ENCODE measurements at places on chromosomes 1 and 21. TPM values are rescaled to one million over a fixed set of nuclear protein-coding genes. Genes with fewer than 3 reads are reported as not detected.

- DNase-seq = no peak
Measured at GRCh38 chr1:85394130-85394529, 70.8 kb downstream of the DDAH1 start.

GRCh38 chr1:198725090-198725489 is 86.2 kb downstream of the PTPRC start:
- no peak for DNase-seq

DNA sequence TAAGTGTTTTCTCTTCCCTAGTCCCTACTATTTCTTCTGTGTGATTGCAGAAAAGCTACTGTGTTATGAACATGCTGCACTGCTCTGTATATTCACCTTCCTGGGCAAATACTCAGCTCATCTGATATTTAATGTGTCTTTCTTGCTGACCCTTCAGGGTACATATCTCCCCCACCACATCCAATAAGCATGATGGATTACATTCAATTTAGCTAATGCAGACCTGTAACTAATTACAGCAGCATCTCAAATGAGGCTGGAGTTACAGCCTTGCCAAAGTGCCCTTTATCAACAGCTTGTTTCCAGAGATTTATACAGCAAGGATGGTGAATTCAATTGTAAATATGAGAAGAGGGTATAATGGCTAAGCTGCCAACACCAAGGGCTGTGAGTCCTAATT is 144.0 kb downstream of the KCNH1 start:
- DNase-seq = no peak

- DNase-seq = no peak
Measured at GRCh38 chr1:66372522-66373101, 161.3 kb upstream of the SGIP1 start.

DNA sequence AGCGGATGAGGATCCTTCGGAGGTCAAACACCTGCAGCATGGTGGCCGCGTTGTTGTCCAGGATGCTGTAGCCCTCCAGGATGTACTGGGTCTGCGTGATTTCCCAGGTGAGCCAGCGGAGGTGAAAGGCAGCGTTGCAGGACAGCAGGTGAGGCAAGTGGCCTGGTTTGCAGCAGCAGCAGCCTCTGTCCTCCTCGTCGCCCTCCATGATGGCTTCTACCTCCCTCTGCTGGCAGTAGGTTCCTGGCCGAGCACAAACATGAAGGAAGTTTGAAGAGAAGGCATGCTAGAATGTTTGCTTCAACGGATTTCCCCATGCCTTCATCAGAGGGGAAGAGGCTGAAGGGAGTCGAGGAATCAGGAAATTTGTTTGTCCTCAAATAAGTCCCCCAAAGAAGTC is 74.7 kb downstream of the NTPCR start:
- DNase-seq = no peak

- DNase-seq = peak; percentile 75
Measured at GRCh38 chr1:99680270-99680669, 34.4 kb downstream of the PALMD start.

DNA sequence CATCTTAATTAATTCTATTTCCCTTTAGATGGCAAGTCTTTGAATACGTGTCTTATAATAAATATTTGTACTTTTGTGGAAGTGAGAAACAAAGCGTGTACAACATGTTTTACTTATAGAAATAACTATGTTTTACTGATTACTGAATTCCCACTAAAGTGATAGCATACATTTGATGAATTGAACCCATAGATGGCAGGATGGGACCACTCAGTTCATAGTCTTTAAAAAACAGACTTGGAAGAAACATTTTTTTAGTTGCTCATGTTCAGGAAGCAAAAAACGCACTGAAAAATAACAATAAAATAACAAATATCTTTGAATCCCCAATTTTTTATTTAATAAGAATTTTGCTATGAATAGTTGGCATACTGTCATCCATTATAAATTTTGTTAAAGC is 507.1 kb upstream of the ZRANB2 start:
- peak; percentile 57 for DNase-seq

DNA sequence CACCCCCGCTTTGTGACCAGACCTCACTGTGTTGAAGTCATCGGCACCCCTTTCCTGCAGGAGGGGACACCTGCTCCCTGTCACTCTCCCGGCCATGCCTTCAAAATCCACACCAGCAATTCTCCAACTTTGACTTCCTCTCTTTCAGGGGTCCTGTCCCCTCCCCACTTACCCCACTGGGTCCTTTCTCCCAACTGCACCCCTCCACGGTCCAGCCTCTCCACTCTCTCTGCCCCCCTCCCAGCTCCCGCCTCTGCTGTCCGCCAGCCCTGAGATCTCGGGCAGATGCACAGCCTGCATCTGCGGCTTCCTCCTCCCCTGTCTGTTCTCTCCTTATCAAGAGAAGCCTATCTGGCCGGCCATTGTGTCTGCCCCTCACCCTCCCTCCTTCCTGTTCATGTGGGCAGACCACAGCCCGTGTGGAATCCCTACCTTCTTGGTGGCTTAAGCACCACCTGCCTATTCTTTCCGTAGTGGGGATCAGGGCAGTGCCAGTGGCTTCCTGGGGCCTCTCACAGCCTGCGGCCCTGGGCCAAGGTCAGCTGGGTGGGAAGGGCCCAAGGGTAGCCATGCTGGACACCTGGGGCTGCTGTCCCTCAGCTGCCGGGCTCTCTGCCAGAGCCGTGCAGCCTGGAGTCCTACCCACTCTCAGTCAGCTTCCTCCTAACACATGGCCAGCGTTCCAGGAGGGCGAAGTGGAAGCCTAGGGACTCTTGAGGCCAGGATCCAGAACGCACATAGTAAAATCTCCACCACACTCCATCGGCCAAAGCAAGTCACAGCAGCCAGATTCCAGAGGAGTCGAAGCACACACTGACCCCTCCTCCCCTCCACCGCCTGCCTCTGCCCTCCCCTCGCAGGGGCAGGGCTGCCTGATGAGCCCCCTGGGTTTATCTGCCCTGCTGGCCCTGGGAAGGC is 5.1 kb upstream of the HES4 start:
- peak; percentile 28 for DNase-seq

DNA sequence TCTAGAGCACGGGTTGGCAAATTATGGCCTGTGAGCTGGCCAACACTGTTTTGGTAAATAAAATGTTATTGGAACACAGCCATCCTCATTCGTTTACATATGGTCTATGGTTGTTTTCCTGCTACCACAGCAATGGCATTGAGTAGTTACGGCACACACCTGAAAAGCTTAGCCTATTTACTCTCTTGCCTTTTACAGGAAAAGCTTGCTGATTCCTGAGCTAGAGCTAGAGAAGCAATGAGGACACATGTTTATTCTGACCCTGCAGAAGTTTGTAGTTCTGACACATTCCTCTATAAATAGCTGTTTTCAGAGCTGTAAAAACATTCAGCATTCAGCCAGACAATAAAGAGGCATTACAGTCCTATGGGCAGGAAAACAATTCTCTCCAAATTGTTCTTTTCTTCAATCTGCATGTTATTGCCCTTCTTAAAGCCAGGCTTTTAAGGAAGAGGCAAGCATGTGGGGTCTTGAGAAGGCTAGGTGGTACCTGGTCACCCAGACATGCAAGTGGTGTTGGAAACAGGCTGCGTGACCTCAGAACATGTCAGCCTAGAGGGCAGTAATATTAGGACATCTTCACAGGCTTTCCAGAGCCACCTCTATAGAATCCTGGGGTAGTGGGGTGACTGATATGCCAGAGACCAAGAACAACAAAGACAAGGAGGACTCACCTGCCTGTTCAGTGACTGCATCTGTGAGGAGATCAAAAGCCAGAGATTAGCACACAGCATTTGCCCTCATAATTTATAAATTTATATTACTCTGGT is 1.6 kb downstream of the FCRL2 start:
- no peak for DNase-seq

GRCh38 chr1:112337028-112337531 is 58.9 kb upstream of the CTTNBP2NL start:
- DNase-seq = peak; percentile 39

GRCh38 chr1:25356848-25357247 is 18.7 kb downstream of the TMEM50A start:
- DNase-seq = peak; percentile 12

DNA sequence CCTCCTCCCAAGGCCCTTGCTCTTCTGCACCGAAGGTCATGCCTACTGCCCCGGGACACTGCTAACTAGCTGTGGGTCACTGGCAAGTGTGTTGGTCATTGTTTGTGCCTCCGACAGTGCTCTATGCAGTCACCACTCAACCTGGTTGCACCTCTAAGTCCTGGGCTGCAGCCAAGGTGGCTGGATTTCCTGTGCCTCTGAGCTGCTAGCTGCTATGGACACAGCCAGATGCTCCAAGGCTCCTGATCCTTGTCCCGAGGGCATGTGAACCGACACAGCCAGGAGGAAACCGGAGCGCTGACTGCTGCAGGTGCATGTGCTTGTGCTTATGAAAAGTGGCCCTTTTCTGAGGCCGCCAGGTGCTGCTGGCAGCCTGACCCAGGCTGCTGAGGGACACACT is 14.7 kb upstream of the SPOCD1 start:
- no peak for DNase-seq

DNA sequence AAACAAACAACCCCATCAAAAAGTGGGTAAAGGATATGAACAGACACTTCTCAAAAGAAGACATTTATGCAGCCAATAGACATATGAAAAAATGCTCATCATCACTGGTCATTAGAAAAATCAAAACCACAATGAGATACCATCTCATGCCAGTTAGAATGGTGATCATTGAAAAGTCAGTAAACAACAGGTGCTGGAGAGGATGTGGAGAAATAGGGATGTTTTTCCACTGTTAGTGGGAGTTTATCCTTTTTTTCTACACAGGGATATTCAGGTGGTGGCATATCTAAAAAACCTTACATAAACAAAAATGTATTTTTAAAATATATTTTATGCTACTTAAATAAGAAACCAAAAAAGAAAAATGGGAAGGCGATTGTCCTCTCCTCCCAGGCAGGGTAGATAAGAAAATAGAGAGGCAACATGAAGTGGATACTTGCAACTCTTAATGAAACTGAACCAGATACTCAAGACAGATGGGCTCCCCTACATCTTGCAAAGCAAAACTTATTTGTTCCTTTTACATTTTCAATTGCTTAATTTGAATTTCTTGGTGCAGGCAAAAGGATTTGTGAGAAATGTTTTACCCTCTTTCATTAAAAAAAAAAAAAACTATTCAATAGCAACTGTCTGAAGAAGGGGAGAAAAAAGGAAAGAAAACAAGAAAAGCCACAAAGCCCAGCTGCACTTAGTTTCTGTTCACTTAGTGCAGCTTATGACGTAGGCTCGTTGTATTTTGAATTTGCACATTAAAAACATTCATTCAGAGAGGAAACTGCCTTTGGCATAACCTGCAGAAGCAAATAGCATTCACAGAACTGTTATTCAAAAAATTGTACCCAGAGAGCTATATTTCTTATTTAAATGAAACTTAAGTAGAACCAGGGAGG is 36.9 kb upstream of the RGS1 start:
- DNase-seq = peak; percentile 75

DNA sequence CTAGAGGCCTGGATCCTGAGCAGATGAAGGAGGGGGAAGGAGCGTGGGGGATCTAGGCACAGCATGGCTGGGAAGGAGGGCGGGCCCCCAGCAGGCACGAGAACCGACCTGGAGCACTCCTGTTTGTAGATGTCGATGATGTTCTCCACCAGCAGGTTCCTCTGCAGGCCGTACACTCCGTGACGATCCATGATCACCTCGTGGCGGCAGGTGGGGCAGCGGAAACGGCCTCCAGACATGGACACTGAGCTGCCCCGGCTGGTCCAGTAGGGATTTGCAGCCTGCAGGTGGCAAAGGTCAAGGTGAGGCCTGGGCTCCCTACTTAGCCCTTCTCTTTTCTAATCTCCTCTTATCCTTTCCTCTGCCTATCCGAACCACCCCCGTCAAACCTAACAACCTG is 1.3 kb downstream of the TRIM63 start:
- no peak for DNase-seq

GRCh38 chr1:10841118-10841517 is 44.7 kb upstream of the CASZ1 start:
- DNase-seq = no peak

- DNase-seq = no peak
Measured at GRCh38 chr1:217389895-217390294, 241.0 kb downstream of the GPATCH2 start.

DNA sequence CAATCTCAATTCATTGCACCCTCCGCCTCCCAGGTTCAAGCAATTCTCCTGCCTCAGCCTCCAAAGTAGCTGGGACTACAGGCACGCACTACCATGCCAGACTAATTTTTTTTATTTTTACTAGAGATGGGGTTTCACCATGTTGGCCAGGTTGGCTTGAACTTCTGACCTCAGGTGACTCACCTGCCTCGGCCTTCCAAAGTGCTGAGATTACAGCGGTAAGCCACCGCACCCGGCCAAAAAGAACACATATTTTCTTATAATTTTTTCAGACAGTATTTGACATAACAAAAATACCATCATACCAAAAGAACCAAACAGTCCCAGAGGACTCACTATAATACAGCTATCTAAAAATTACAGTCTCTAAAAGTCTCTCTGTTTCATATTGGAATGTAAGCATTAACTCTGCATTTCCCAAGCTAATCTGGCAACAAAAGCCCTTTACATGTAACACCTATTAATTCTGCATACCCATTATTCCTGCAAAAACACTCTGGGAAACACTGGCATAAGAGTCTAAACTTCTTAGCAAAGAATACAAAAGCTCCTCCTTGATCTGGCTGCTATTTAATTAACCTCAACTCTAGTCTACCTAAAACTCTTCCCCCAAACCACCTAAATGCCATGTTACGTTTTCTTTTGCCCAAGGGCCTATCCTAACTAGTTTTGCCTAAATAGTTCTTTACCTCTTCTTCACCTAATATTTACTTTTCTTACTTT is 26.9 kb downstream of the WDR26 start:
- no peak for DNase-seq

DNA sequence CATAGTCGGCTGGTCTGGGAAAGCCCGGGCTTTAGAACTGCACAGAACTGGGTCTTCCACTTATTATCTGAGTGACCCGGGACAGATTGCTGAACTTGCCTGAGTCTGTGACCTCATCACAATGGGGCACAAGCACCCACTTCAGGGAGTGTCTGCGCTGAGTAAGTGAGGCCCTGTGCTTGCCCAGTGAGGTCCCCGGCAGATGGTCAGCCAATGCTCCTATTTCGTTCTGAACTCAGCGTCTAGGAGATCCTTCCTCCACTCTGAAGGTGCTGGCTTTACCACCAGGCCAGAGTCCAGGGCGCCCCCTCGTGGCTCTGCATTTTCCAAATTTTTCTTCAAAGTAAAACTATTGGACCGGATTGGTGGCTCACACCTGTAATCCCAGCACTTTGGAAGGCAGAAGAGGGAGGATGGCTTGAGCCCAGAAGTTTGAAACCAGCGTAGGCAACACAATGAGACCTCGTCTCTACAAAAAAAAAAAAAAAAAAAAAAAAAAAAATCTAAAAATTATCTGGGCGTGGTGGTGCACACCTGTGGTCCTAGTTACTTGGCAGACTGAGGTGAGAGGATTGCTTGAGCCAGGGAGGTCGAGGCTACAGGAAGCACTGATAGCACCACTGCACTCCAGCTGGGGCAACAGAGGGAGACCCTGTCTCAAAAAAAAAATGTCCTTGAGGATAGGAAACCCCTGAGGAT is 61.7 kb downstream of the FCRL5 start:
- DNase-seq = peak; percentile 38

GRCh38 chr21:29186246-29186645 is 55.8 kb downstream of the MAP3K7CL start:
- DNase-seq = no peak

- DNase-seq = no peak
Measured at GRCh38 chr1:31208361-31208945, 31.2 kb downstream of the NKAIN1 start.

GRCh38 chr21:16713331-16714117 is 799.3 kb upstream of the CXADR start:
- peak; percentile 25 for DNase-seq

The TLCD4 gene
- 1.5 TPM for polyA plus RNA-seq

The SH2D5 gene
- polyA plus RNA-seq = 3.6 TPM

The DIO1 gene
- polyA plus RNA-seq = not detected

The PROK1 gene
- polyA plus RNA-seq = not detected

The NUP133 gene
- polyA plus RNA-seq = 18.0 TPM

The SLC5A9 gene
- polyA plus RNA-seq = not detected

Measured in fibroblast of lung (primary cell).